SJSA1 (cell line): ENCODE measurements at places on chromosomes 3 and 15.

GRCh38 chr3:28449398-28449797 is 100.8 kb upstream of the AZI2 start:
- no peak for DNase-seq

GRCh38 chr15:70170096-70170699 is 72.5 kb upstream of the TLE3 start:
- no peak for DNase-seq

GRCh38 chr3:1616744-1617143 is 481.9 kb upstream of the CNTN4 start:
- DNase-seq, result no peak

- no peak for DNase-seq
Observed at GRCh38 chr3:155149494-155149893, 69.4 kb downstream of the MME start.

DNA sequence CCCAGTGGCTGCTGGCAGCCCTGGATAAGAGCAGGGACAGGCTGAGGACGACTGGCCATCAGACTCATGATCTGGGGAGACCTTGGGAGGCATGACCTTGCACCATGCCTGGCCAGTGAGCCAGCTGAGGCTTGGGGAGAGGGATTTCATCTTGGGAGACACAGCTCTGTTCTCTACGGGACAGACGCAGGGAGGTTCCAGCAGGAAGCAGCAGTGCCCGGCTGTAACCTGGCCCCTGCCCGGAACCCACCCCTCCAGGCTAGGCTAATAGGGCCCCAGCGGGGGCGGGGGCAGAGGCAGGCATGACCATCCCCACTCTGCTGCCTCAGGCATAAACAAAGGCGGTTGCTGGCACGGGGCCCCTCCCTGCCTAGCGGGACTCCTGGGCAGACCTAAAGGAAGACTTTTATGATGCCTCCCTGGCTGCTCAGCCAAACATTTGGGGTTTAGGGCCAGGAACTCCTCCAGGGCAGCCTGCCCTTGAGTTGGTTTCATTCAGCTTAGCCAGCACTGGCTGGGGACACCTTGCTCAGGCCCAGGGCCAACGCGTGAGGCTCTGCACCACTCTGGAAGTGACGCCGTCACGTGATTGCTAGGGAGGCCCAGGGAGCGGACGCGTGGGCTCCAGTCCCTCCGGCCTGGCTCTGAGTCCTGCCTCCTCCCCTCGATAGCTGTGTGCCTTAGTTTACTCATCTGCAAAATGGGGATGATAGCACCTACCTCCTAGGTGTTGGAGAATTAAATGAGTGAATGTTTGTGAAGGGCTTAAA is 27.6 kb downstream of the HDAC11 start:
- DNase-seq, result peak; percentile 24

DNA sequence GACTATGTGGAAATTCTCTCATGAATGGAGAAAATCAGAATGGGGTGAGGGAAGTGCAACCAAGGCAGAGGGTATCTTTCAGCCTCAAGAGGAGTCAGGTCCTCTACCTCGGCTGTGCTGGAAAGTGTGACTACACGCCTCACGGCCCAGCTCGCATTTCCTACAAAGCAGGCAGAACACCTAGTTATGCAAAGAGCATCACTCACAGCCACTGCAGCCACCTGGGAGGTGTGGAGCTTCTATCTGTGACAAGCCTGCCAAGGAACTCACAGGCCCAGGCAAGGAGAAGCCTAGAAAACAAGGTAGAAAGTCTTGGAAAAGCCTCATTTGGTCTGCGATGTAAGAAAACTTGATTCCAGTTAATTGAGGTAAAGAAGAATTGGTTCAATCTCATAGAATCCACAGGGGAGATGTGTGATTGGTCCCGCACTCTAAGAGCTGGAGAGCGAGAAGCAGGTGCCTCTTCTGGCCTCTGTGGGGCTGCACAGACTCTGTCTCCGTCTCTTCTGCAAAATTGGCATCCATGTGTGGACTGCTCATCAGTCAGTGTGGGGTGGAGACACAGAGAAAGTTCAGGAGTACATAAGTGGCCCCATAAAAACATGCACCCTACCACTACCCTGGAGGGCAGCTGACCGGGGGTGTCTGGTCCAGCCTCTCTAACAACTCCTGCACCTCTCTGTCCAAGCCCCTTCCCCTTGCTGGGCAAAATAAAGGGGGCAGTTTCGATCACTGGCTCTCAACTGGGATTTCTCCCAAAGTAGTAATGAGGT is 76.8 kb downstream of the TAMM41 start:
- no peak for DNase-seq

DNA sequence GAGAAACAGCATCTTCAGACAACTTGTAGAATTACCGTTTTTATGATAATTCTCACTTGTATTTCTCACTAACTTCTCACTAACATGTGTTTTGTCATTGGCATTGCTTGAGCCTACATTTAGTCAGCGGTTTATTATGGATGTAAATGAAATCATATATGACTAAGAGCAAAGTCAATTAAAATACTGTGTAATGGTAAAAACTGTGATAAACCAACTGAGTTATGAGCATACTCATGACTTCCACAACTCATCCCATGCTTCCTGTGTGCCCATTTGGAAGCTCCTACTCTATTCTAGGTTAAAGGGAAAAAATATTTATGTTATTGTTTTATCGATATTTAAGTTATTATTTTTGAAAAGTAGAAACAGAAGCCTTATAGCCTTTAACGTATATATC is 12.8 kb downstream of the PXK start:
- DNase-seq, result no peak

- no peak for DNase-seq
Observed at GRCh38 chr3:51955175-51955892, at the start of gene GPR62. TSS of gene GPR62 (plus strand) at chr3:51955381. CDS start at chr3:51955653, 272 bp downstream.

GRCh38 chr15:41281236-41281635 is 50.2 kb downstream of the CHP1 start:
- DNase-seq, result peak; percentile 60

DNA sequence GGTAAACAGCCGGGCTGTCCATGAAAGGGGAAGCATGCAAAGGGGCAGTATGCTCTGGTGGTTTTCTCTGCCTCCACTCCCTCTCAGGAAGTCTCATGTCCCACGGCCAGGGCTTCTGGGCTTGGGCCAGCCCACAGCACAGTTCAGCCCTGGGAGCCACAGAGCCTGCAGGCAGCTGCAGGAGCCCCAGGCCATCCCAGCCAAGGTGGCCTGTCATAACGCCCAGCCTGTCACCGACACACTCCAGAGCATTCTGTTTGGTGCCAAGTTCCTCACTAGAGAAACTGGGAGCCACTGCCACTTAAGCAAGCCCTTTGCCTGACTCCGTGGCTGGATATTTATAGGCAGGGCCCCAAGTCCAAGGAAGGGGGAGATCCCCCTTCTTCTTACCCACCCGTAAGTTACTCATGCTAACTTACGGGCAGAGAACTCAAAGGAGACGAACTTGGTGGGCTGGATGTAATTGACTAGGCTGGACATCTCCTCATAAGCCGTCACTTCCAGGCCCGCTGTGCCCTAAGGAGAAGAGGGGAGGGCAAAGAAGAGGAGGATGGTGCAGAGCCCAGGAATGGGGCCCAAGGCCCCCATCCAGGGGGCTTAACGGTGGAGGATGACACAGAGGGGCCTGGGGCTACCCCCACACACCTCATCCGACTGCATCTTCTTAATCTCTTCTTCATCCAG is 11.7 kb downstream of the PLCB2 start:
- no peak for DNase-seq
